Sigmoid colon (tissue), 7 donors: ENCODE measurements at places on chromosomes 3 and 15. TPM values are rescaled to one million over a fixed set of nuclear protein-coding genes. Genes with fewer than 3 reads are reported as not detected.

- DNase-seq, result no peak
These were observed 9.4 kb downstream of the GPR156 start for GRCh38 chr3:120275618-120276017.

GRCh38 chr3:45507820-45508317 lies 86.7 kb upstream of the LIMD1 start:
- no peak for DNase-seq

- DNase-seq, result no peak
These were observed 199.1 kb upstream of the AZI2 start for GRCh38 chr3:28547677-28548076.

DNA sequence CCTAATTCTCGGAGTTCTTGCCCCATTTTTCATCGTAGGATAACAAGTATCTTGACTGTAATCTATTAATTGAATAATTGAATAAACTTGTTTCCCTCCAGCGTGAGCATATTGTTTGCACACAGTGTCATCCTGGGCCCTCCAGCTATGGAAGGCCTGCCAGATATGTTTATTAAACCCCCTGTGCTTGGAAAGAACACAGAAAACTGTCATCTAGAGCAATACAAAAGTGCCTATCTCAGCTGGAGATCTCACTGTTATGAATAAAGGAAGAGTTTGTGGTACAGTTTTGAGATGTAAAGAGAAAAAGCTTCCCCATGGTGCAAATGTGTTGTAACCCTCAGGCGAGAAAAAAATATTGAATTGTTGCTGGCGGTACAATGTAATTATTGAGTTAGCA lies 405.9 kb downstream of the SOX2 start:
- no peak for DNase-seq

- no peak for DNase-seq
These were observed 11.5 kb downstream of the TLR9 start for GRCh38 chr3:52213901-52214300.

GRCh38 chr15:82045179-82045891 lies 483 bp downstream of the MEX3B start:
- DNase-seq, result peak; percentile 78

- no peak for DNase-seq
These were observed 304.5 kb upstream of the ROPN1 start for GRCh38 chr3:124296406-124296805.

DNA sequence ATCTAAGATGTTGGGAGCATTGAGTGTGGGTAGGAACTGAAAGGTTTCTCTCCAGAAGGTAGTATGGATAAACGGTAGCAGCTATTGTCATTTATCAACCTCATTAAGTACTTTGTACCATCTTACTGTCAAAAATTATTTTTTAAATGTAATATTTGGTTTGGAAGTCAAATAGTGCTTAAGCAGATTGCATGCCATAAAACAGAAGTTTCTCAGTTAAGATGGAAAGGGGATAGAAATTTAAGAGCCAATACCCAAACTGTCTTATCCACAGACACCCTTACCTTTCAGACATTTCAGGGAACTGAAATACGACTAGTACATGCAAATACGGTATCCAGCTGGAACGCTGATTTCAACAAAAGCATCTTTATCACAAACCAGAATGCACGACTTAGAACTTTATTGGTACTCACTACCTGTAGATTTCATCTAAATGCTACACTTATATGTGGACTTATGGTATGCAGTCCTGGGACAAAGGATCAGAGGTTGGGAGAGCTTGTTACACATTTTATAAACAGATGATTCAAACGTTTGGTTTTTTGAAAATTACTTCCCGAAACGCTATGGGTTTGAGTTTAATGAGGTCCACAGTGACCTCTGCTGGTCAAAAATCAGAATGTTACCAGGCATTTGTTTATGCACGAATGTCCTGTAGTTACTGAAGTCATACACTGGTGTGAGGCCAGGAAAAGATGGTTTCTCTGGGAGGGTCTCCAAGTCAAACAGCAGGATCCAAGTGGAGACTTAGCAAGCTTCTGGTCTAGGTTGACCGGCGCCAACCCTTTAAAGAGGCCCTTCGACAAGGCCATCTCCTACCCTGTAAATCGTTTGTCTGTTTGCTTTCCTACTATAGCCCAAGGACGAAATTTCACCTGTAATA lies 45.7 kb upstream of the DUT start:
- DNase-seq, result peak; percentile 64

DNA sequence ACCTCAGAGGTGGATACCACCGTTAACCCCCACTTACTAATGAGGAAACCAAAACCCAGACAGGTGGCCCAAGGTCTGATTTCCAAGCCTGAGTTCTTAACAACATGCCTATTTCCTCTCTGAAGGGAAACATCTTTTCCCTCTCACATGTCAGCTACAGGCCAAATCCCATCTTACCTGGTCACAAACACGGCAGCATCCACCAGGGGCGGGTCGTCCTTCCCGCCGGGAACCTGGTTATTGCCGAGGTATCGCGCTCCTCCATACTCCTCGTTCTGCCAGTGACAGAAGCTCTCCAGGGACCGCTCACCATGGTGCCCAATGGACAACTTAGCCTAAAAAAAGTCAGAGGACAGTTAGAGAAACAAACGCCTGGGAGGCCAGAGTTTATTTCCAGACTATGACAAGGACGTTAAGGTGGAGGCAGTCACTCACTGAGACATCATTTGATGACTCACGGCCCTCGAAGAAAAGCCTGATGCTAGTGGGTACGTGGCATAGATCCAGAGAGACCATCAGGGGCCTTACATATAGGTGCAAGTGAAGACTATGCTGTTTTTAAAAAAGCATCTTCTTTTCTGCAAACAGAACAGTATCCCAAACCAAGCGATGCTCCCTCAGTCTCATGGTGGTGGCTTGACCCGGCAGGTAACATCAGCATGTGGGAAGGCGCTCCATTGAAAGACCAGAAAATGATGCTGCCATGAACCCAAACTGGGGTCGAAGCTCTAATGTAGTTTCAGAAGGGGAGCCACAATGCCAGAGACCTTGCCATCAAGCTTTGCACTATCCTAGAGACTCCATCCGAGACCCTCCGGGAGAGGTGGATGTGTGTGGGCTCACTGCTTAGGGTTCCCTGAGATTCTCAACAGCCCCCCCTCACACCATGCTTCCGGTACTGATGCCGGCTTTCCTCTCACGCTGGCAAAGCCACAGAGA lies 80.2 kb downstream of the ADAMTS17 start:
- no peak for DNase-seq

- no peak for DNase-seq
These were observed 459.2 kb upstream of the ARRDC4 start for GRCh38 chr15:97501291-97501690.

GRCh38 chr3:53913401-53913800 lies 21.7 kb upstream of the SELENOK start:
- DNase-seq, result no peak

Gene LMAN1L
- 1.8 TPM for total RNA-seq

Gene TMCO5A
- not detected for total RNA-seq

Gene IQCH
- total RNA-seq, result 1.4 TPM

Gene PRRT3
- total RNA-seq, result 2.2 TPM

Gene BNC1
- total RNA-seq, result 0.36 TPM

Gene TP63
- total RNA-seq, result 0.16 TPM
